ENCODE measurements at places on chromosomes 3 and 15. TPM values are rescaled to one million over a fixed set of nuclear protein-coding genes. Genes with fewer than 3 reads are reported as not detected.

The PCSK6 gene
- 7.2 TPM for total RNA-seq

The MELTF gene
- total RNA-seq = 10.2 TPM

The GNAT1 gene
- total RNA-seq = not detected

- no peak for DNase-seq
Measured at GRCh38 chr15:59723687-59724346, 34.7 kb upstream of the BNIP2 start.

- DNase-seq = no peak
Measured at GRCh38 chr3:109643590-109643989, 306.2 kb upstream of the DPPA4 start.

GRCh38 chr3:57011022-57011421, 49.4 kb upstream of the SPATA12 start:
- no peak for DNase-seq

All from breast epithelium (tissue), 4 donors.